ENCODE measurements at places on chromosomes 7 and 10. TPM values are rescaled to one million over a fixed set of nuclear protein-coding genes. Genes with fewer than 3 reads are reported as not detected.

TAS2R41 gene
- 0.46 TPM for total RNA-seq

ACTR3C gene
- 10.4 TPM for total RNA-seq

EBLN1 gene
- not detected for total RNA-seq

- no peak for DNase-seq
Observed at GRCh38 chr7:130959743-130960207, 225.8 kb upstream of the KLF14 start.

DNA sequence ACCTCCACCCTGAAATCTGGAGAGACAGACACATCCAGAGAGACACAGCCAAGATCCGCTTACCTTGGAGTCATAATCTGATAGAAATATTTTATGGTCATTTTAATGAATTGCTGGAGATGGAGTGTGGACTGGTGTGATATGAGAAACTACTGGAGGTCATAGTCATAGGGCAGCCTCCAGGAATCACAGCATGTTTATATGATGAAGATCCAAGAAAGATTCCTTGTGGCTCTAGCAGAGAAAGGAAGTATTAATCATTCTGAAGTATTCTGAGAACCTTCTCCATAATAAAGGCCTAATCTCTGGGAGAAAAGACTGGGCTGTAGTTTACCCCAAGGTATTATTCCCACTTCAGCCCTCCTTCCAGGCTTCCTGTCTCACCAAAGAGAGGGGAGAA, 38.0 kb downstream of the POLR1F start:
- no peak for DNase-seq

GRCh38 chr10:15636446-15636845, 83.3 kb downstream of the ITGA8 start:
- DNase-seq: no peak

- DNase-seq: no peak
Observed at GRCh38 chr7:32594965-32595490, 99.7 kb downstream of the AVL9 start.

DNA sequence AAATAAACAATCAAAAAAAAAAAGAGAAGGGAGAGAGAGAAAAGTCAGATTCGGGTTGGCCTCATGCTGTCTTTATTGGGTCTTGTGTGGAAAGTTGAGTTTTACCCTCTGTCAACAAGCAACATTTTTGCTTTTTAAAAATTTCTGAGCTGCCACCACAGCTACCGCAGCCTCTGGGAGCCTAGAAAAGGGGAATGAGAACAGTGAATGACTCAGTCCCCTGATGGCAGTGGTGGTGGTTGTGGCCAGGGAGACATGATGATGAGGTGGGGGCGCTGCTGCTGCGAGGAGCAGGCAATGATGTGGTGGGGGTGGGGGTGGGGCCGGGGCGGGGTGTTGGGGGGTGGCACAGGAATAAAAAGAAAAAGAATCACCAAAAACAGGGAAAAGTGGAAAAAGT, 20.0 kb upstream of the CREB3L2 start:
- DNase-seq: no peak

Measured in T-cell (primary cell).